Dorsolateral prefrontal cortex (tissue), 122 donors: ENCODE measurements at places on chromosomes 12 and 14.

DNA sequence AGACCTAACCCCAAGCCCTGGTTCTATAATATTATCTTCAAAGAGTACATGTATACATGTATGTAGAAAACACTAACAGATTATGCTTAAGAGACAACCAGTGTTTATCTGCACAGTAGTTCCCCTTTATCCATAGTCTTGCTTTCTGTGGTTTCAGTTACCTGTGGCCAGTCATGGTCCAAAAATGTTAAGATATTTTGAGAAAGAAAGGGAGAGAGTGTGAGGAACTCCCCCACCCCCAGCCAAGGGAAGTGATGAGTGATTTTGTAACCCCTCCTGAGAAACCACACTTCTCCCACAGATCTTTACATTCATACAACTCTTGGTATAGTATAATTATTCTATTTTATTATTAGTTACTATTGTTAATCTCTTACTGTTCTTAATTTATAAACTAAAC lies 77.3 kb upstream of the CNTN1 start:
- no peak for DNase-seq

DNA sequence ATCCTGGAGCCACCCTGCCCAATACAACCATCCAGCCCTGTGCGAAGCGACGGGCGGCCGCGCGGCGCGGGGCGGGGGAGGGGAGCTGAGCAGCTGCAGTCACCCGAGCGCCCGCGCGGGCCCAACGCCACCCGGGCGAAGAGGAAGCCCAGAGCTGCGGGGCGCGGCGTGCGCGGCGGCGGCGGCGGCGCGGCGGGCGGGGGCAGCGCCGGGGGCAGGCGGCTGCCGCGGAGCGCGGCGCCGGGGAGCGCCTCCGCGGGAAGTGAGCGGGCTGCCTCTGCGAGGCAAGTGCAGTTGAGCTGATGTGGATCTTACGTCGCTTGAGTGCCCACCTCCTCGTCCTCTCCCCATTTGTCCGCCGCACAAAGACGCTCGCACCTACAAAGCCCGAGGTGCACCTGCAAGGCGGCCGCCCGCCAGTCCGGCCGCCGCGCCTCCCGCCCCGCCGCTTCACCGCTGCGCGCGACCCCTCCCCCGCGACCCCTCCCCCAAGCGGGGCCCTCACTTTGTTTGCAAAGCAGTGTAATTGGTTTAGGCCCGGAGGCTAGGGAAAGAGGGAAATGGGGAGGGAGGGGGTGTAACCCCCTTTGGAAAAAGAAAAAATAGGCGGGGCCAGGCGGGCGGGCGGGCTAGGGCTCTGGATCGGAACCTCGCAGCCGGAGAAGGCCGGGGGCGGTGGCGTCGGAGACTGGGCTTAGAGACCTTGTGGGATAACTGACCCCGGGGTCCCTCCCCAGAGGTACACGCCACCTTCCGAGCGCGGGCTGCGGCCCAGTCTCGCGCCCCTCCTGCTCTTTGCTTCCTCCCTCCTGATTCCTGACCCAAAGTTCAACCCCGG lies at the start of the genes FOXA1 and TTC6:
Gene FOXA1, minus strand, starts transcription at position 279 of the 838 bp plus-strand sequence. Its CDS starts 277 bp downstream, at position 2.
Gene TTC6, plus strand, starts transcription at position 659 of the 838 bp plus-strand sequence. CDS start 26,436 bp downstream, outside the sequence.
- no peak for DNase-seq

- DNase-seq, result no peak
Measured at GRCh38 chr14:65613131-65613650, 200.7 kb downstream of the FUT8 start.

- DNase-seq, result no peak
Measured at GRCh38 chr14:63562405-63562804, 19.2 kb upstream of the PPP2R5E start.

DNA sequence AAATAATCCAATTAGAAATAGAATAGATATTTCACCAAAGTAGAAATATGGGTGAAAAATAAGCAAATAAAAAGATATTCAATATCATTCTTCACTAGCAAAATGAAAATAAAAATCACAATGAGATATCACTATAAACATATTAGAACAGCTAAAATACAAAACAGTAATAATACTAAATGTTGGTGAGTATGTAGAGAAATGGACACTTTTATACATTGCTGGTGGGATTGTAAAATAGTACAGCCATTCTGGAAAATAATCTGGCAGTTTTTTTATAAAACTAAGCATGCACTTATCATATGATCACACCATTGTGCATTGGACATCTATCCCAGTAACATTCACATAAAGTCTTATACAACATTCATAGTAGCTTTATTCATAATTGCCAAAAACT lies 320.2 kb upstream of the OR4E1 start:
- no peak for DNase-seq
